ENCODE measurements at places on chromosomes 5 and 9.
A peak's percentile ranks its signal among the peaks of the same experiment; 100 is the strongest.

GRCh38 chr9:89602978-89603766, 1.6 kb upstream of the GADD45G start:
- DNase-seq, result peak; percentile 41

DNA sequence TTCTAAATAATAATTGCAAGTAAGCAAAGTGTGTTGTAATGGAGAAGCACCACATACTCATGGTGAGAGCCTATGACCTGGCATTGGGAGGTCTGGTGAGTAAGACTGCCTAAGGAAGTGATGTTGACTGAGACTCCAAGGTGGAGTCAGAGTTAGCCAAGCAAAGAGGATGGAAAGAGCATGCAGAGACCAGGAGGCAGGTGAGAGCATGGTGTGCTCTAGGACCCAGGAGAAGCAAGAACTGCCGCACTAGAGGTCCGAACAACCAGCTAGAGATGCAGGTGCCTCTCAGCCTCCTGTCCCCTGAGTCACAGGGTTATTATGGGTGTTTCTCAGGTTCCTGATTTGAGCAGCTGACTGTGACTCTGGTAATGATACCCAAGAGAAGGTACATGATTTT, 27.3 kb downstream of the ANP32B start:
- peak; percentile 22 for DNase-seq

GRCh38 chr5:147410496-147411358, 99.1 kb downstream of the DPYSL3 start:
- no peak for DNase-seq

GRCh38 chr9:121498150-121498486, 1.5 kb downstream of the GGTA1 start:
- DNase-seq, result peak; percentile 44

- DNase-seq, result no peak
Measured at GRCh38 chr9:26950521-26950920, 3.5 kb upstream of the PLAA start.

DNA sequence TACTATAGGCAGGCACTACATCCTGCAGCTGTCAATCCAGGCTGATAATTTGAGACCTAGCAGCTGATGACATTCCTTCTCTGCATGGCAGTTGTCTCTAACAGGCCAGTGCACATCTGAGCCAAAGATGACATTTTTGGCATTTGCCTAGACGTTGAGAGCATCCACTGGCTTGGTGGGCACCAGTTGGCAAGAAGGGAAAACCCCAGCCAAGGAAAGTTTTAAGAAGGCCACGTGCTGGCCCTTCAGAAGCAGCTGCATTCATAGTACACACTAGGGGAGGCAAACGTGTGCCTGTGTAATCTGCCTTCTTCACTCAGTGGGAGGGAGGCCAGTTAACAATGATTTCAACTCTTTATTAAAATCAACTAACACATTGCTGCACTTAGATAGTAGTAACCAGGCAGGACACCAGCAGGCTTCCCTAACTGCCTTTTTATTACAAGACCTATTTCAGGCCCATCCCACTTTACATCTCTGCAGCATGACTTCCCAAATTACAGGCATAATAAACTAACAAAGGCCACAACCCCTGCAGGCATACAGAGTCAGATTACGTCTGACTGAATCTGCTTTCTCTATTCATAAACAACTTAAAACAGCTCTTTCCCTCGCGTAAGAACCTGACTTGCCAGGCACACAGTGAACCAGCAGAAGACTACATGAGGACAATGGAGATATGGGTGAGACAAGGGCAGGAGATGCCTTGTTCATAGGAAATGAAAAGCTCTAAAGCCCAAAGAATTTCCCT, 576.3 kb downstream of the PDE4D start:
- no peak for DNase-seq

DNA sequence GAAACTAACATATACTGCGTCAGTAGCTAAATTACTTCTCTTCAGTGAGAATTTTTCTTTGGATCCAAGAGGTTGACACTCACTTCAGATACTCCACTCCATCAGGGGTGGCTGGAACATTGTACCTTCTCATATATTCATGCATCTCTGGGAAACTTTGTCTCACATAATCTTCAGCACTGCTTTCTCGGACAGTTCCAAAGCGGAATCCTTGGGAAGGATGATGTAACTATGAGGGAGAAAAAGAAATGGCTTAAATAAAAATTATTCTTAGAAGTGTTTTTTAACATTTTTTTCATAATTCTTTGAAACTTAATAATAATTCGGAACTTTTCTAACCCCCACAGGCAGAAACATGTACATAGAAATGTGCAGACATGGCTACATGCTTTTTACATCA, 33.4 kb upstream of the PPP3R2 start:
- DNase-seq, result no peak

All from non-pigmented ciliary epithelial cell (primary cell).